ENCODE measurements at places on chromosomes 7 and 10. TPM values are rescaled to one million over a fixed set of nuclear protein-coding genes. Genes with fewer than 3 reads are reported as not detected.

GRCh38 chr10:126924180-126924914, 19.1 kb downstream of the DOCK1 start:
- ATAC-seq, result no peak

LRIT1 gene
- total RNA-seq, result not detected

NXPH1 gene
- not detected for total RNA-seq

TMEM196 gene
- not detected for total RNA-seq

SLC26A3 gene
- 6.9 TPM for total RNA-seq

UBTD1 gene
- 9.7 TPM for total RNA-seq

GRCh38 chr7:101496017-101496416, 133.1 kb downstream of the MYL10 start:
- no peak for ATAC-seq

GRCh38 chr7:27767374-27767773, 27.4 kb downstream of the TAX1BP1 start:
- ATAC-seq, result no peak

GRCh38 chr10:123355748-123356481, 201.7 kb downstream of the BUB3 start:
- no peak for ATAC-seq

GRCh38 chr7:37943905-37944736, 23.7 kb downstream of the EPDR1 start:
- ATAC-seq, result no peak

CFAP58 gene
- 1.3 TPM for total RNA-seq

RGR gene
- 2.6 TPM for total RNA-seq
